ENCODE measurements at places on chromosomes 12 and 14.

DNA sequence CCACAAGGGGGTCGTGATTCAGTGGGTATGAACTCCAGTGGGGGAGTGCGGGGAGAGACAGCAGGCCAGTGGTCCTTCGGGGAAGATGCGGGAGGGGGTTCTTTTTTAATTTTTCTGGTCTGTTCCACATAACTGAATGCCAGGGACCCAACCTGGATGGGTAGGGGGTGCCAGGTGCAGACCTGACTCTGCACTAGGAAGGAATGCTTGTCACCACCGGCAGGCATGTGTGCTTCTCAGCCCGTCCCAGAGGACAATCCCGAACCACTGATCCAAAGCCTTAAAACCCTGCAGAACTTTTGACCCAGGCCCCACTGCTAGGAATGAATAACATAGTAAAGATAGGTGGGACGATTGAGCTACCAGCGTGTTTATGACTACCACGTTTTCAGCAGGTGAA lies 72.0 kb downstream of the DIO3 start:
- DNase-seq, result no peak

DNA sequence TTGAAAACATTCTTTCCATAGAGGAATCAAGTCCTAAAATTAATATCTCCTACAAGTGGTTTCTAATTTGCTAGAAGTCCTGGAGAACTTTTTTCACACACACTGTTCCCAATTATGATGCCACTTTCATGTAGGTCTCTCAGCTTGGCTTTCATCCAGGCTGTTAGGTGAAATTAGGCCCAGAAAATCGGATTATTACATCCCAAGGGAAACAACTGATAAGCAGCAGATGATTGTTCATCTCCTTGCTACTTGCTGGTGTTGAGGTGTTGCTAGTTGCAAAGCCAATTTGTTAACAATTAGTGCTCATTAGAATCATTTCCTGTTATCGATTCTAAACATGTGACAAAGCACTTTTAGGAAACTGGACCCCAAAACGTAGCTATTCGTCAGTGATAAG lies 248.0 kb downstream of the PDZRN4 start:
- no peak for DNase-seq

GRCh38 chr12:11946161-11946560 lies 124.6 kb upstream of the BCL2L14 start:
- no peak for DNase-seq

GRCh38 chr12:53123578-53124351 lies 20.5 kb downstream of the SOAT2 start:
- DNase-seq, result no peak

DNA sequence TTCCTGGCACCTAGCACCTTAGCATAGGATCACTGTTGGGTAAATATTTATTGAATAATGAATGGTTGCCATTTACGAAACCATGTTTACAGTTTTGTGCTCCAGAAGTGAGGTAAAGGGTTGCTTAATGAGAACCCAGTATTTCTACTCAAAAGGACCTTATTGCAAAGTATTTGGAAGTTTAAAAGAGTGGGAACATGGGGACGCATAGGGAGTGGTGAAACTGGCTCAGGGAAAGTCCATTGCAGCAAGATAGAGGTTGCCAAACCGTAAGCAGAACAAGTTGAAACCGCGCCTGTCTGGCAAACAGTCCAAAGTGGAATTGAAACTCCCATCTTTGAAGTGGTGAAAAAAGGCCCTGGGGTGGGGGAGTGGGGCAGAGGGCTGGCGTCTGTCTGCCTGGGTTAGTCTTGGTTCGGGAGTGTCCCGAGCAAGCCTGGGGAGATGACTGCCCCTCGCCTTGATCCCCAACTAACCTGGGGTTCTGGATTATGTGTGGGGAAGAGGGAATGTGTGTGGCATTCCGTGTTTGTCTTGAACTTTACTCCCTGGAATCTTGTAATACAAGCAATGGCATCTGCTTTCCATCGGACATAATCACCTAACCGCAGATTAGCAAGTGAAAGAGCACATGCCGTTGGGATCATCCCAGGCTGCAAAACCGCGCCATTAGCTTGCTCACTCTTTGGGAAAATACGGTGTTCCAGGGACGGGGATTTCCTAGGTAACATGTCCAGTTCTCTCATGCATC lies 7.2 kb downstream of the ALDH2 start:
- peak; percentile 28 for DNase-seq

GRCh38 chr12:131454418-131455217 lies 256.3 kb upstream of the SFSWAP start:
- no peak for DNase-seq

- DNase-seq, result no peak
Measured at GRCh38 chr12:59041241-59042121, 121.2 kb upstream of the LRIG3 start.

GRCh38 chr12:60205500-60205899 lies 609.7 kb downstream of the SLC16A7 start:
- no peak for DNase-seq

- no peak for DNase-seq
Measured at GRCh38 chr14:79820866-79821535, 390.3 kb downstream of the DIO2 start.

DNA sequence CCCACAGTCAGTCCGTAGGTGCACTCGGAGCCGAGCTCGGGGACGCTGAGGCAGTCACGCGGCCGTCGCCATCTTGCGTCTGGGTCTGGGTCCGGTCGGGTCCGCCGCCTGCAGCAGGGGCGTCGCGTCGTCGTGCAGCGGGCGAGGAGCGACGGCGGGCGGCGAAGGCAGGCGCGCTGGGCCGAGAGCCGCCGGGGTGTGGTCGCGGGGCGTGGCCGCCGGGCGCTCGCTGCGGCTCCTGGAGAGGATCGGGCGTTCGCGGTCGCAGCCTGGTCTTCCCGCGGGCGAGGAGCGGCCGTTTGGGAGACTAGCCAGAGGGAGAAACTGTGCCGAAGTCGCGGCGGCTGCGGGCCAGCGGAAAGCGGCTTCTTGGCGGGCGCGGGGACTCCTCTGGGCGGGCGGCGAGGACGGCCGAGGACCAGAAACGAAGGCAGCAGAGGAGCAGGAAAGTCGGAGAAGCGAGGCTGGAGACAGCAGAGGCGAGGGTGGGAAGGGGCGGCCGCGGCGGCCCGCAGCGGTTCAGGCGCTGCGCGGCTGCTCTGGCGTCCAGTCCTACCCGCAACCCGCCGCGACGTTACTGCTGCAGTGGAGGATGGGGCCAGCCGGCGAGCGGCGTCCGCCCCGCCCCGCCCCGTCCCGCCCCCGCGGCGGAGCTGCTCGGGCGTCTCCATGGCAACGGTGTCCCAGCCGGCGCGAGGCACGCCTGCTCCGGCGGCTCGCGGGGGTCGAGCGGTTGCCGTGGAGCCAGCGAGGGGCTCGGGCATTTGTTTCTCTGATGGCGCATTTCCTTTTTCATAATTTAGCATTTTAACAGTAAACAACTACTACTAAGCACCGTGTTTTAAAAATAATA lies at the start of gene PNMA1:
Gene PNMA1 (minus strand): TSS at position 582 of the 853 bp plus-strand sequence. CDS start 745 bp downstream, outside the sequence.
- peak; percentile 88 for DNase-seq

DNA sequence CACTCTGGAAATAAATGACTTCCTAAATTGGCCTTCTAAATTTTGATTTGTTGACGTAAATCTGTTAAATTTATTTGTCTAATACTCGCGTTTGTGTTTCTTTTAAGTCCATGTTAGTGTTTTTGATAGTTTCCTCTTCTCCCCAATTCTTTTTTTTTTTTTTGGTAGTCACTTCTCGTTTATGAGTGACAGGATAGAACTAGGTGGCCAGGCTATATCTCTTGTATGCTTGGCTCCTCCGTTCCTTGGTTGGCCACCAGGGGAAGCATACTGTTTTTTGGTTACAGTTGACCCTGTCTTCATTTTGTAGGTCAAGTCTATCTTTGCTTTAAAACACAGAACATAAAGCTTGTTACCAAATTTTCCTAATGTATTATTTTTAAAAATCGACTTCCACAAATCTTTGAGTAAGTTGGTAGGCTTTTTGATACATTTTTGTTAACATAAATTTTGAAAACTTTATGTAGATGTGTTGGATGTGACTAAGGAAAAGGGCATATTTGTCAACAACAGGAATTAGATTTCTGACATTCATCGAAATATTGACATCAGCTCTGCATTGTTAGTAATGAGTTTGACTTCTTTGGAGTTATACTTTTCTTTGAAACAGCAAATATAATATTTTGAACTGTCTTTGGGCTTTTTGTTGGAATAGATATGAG lies 2.2 kb downstream of the RCOR1 start:
- DNase-seq, result peak; percentile 72

GRCh38 chr14:33026850-33027430 lies 88.3 kb downstream of the NPAS3 start:
- DNase-seq, result no peak

- DNase-seq, result no peak
Measured at GRCh38 chr12:32089156-32089555, 17.5 kb upstream of the BICD1 start.

GRCh38 chr12:5487948-5488625 lies 56.2 kb downstream of the NTF3 start:
- no peak for DNase-seq

DNA sequence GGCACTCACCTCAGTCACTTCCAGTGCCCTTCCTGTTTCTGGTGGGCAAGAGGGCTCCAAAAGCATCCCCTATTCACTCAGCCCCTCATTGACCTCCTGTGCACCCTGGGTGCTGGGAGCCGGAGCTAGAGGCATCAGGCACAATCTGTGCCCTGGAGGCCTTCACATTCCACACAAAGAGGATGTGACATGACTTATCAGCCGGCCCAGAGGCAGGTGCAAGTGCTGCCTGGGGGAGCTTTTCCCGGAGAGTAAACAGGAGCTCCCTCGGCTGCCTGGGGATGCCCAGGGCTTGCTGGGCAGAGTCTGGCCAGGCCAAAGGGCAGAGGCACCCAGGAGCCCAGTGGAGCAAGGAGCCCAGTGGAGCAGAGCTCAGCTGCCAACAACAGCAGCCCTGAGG lies 64.5 kb downstream of the BCL11B start:
- DNase-seq, result no peak

- peak; percentile 76 for DNase-seq
Measured at GRCh38 chr14:49687942-49688700, at the start of gene POLE2. TSS of gene POLE2 (minus strand) at chr14:49688214. CDS start at chr14:49688203, 11 bp downstream.

DNA sequence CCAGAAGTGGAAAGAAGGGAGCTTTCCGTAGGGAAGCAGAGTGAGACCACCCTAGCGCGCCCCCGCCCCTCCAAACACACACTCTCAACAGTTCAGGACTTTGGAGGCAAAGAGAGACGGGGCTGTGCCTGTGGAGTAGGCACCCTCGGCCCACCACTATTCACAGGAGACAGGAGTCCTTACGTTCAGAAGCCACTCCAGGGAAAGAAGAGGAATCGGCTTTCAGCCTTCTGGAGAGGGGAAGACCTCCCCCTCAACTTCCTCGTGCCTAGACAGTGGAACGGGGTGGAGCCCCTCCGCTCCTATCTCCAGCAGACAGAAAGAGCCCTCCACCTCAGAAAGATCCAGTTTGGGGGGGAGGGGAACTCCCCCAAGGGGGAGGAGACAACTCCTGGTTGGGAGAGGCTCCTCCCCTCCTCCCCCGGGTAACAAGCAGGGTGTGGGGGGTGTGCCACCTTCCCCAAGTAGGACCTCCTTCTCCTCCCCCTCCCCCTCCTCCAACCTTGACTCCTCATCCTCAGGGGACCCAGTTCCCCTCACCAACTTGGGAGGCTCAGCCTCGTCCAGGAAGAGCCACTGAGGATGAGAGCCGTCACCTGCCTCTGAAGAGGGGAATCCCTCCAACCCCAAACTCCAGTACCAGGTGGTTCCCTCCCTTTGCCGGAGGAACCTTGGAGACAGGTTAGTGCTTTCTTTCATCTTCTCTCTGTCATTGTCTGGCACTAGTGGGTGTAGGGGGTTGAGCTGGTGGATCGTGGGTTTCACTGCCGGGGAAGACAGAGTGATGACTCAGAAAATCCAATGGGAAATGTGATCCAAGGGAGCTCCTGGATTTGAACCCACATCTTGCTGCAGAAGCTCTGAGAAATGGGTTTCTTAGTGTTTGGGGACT lies 883 bp downstream of the FOXJ2 start:
- peak; percentile 66 for DNase-seq

GRCh38 chr12:6295094-6295811 lies 15.2 kb upstream of the PLEKHG6 start:
- DNase-seq, result no peak
